Karpas-422 (cell line): ENCODE measurements at places on chromosomes 4 and X. TPM values are rescaled to one million over a fixed set of nuclear protein-coding genes. Genes with fewer than 3 reads are reported as not detected.

DNA sequence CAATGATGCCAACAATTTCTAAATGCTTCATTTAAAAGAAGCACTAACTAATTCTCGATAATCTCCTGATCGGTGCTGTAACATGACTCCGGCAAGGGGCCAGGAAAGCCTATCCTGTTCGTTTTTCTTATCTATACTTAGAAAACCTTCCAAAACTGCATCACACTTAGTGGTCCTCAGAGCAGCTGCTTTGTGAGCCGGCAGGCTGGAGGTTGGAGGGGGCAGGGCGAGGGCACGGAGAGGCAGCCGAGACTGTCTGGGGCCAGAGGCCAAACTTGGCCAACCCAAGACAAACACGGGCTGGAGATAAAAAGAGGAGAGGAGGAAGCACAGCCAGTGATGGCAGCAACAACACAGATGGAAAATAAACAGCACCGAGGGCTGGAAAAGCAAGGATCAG, 455.7 kb downstream of the BCOR start:
- no peak for DNase-seq

- DNase-seq: no peak
Observed at GRCh38 chr4:103996637-103997036, 276.9 kb upstream of the TACR3 start.

DNA sequence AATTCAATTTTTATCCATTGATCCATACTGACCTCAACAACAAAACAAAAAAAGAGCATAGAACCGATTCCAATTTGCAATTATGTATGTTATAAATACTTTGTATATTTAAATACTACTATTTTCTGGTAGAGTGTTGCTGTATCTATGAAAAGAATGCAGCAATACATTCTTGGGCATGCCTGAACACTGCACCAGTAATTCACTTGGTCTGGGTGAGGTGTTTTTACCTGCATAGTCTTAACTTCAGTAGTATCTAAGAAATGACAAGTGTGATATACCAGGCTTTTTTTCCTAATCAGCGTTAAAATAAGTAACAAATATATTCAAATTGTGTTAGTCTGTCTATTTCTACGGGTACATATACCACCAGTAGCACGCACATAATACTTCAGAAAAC, 120.2 kb downstream of the KLHL13 start:
- DNase-seq: no peak

DNA sequence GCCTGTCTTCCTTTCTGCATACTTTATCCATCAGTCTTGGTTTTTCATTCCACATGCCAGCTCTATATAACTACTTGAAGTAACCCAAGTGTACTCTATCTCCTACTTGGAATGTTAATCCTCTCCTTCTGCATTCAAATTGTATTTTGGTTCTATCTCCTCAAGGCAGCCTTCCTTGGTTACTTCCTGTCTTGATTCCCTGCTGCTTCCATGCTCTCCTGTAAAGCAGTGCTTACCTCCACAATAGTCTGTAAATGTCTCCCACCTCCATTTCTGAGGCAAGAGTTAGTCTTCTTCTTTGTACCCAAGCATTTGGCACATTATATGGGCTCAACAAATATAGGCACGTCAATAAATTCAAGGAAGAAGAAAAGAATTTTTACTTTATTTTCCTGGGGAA, 298.4 kb downstream of the ARHGAP24 start:
- no peak for DNase-seq

- DNase-seq: peak; percentile 78
Observed at GRCh38 chr4:55184600-55185523, 59.5 kb upstream of the KDR start.

DNA sequence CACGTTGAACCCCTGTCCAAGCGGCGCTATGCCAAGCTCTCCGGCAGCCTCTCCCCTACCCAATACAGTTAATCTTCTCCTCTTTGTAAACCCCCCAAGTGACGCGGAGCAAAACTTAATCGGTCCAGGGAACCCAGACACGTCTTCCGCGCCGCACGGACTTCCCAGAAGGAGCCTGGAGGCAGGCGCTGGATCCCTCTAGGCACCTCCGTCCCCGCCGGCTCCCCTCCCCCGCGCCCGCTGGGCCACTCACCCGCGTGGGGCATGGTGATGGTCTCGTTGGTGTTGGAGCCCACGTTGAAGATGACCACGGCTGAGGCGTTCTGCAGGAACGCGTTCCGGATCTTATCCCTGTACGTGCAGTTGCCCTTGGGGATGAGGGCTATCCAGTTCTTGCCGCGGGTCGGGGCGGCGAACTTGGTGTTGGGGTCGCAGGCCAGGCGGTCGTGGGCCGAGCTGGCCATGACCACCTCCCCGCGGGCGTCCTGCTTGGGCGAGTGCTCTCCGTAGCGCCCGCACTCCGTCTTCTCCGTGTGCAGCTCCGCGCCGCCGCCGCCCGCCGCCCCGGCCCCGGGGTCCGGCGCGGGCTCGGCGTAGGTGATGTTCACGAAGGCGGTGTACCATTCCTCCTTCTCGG, 1.1 kb downstream of the RNF150 start:
- DNase-seq: no peak

PARM1 gene
- 37.6 and 65.0 TPM in 2 replicates for total RNA-seq

MAML3 gene
- total RNA-seq: 20.0 and 20.8 TPM in 2 replicates
